ENCODE measurements at places on chromosomes 12 and 14.

DNA sequence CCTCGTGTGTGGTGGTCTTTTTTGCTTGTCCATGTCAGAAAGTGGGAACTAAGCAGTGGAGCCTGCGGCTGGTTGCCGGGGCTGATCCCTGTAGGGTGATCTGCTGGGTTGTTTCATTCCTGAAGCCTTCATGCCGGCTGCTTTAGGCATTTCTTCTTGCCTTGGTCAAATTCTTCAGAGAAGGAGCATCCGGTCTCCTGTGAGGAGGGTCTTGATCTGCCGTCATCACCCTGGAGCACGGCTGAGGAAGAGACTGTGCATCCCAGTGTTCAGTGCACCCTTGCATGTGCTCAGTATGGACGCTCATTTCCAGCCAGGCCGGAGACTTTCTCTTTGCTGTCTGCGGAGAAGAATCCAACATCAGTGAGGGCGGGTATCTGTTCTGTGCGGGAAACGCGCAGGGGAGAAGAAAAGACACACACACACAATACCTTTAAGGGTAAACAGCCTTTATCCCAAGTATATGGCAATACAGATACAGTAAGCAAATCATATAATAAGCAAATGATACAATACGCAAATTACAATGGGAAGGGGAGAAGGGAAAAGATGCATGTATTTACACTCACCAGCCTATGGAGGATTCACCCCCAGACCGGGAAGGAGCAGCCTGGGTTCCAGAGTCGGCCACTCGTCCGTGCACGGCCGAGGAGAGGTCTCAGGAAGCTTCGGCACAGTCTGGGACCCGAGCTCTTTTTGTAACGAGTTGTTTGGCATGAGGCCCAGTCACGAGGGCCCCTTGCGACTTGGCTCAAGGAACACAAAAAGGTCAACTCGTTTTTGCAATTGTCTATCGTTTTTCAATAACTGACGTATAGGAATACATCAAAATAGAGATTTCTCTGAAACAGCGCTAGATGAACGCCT lies 1366.8 kb upstream of the TMEM132C start:
- no peak for DNase-seq

- DNase-seq, result no peak
Observed at GRCh38 chr12:28689398-28690175, 459.5 kb upstream of the FAR2 start.

- DNase-seq, result peak; percentile 24
Observed at GRCh38 chr12:1662761-1663439, 28.0 kb upstream of the ADIPOR2 start.

GRCh38 chr12:48917857-48918537 lies 7.3 kb downstream of the FKBP11 start:
- no peak for DNase-seq

GRCh38 chr14:24673059-24673458 lies 39.1 kb upstream of the GZMB start:
- DNase-seq, result no peak

GRCh38 chr12:123056709-123057108 lies 76.2 kb downstream of the ARL6IP4 start:
- no peak for DNase-seq

- peak; percentile 50 for DNase-seq
Observed at GRCh38 chr12:20264608-20265114, 103.7 kb upstream of the PDE3A start.

DNA sequence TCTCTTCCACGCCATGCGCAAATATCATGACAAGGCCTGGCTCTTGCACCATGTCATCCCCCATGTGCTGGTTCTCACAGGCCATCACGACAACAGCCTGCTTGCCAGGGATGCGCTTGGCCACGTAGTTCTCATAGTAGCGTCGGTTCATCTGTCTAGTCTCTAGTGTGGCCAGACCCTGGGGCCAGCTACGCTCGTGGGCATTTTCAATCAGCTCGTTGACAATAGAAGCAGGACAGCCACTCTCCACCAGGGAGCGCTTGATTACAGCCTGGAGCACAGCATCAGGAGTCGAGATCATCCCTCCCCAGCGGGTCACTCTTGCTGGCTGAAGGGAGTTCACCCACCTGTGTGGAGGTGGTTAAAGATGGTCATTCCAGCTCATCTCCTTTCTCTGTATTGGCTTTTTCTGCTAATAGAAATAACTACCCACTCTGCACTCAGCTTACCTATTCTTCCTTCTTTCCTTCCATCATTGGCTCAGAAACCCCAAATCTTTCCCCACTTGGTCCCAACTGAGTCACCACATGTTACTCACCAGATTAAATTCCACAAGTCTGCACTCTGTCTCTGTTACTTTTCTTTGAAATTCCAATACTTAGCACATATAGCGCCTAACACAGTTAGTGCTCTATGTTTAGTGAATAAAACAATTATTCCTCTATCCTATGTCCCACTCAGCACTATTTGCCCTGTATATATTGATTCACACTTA lies 15.1 kb downstream of the RNF41 start:
- peak; percentile 45 for DNase-seq

- peak; percentile 2 for DNase-seq
Observed at GRCh38 chr14:58832095-58832521, 194.3 kb downstream of the DACT1 start.

GRCh38 chr14:38127356-38127755 lies 80.3 kb upstream of the SSTR1 start:
- DNase-seq, result no peak

DNA sequence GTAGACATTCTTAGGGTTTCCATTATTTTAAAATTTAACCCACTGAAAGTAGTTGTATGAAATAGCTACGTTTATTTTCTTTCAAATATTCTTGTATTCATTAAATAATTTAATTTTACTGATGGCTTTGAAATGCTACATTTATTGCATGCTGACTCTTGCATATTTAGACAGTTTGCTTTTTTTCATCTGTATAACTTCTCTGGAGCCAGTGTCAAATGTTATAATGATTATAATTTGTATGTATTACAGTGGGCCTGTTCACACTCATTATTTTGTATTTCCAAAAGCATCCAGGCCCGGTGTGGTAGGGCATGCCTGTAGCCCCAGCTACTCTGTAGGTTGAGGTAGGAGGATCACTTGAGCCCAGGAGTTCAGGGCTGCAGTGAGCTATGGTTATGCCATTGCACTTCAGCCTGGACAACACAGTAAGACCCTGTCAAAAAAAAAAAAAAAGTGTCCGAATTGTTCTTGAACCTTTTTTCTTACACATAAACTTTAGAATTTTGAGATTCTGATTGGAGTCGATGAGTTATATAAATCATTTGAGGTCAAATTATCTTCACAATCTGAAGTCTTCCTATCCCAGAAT lies 905 bp downstream of the ZNF84 start:
- DNase-seq, result no peak

- DNase-seq, result no peak
Observed at GRCh38 chr14:55075628-55076175, 24.3 kb downstream of the MAPK1IP1L start.

DNA sequence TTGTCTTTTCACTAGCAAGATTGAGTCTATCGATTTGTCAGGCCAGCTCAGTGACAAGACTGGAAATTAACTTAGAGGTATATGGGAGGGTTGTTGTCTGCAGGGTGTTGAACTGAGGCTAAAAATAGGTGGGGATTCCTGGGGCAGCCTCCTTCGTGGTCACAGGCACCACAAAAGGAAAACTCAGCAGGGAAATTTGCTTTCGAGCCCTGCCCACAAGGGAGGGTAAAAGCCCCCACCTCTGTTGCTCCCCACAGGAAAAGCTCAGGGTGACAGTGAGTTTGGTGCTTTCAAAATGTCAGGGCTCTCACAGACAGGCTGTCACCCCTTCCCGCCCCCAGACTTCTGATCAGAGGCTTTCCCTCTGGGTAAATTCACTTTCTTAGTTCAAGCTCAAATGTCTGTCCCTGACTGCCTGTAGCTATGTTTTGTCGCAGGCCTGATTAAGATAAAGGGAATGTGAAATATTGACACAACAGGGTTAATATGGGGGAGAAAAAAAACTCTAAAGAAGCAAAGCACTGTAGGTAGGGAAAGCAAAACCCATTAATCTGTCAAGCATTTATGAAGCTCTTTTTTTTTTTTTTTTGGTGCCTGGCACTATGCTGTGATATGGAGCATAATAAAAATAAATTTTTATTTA lies 11.7 kb upstream of the NFKBIA start:
- DNase-seq, result no peak

DNA sequence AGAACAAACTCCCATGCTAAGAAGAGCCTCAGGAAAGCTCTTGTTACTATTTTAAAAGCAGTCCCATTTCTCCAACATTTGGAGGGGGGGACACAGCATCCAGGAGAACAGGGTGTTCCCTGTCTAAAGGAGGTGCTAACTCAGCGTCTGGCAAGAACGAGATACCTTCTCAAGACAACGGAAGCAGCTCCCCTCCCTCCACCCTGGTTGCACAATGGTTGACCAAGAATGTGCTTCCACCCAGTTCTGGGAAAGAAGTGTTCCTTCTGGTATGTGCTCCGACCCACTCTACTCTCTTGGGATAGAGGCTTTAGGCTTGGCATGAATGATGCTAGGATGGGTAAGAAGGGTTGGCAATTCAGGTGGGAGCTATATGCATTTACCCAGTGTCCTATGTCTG lies 1.5 kb upstream of the KRT6A start:
- DNase-seq, result peak; percentile 80

DNA sequence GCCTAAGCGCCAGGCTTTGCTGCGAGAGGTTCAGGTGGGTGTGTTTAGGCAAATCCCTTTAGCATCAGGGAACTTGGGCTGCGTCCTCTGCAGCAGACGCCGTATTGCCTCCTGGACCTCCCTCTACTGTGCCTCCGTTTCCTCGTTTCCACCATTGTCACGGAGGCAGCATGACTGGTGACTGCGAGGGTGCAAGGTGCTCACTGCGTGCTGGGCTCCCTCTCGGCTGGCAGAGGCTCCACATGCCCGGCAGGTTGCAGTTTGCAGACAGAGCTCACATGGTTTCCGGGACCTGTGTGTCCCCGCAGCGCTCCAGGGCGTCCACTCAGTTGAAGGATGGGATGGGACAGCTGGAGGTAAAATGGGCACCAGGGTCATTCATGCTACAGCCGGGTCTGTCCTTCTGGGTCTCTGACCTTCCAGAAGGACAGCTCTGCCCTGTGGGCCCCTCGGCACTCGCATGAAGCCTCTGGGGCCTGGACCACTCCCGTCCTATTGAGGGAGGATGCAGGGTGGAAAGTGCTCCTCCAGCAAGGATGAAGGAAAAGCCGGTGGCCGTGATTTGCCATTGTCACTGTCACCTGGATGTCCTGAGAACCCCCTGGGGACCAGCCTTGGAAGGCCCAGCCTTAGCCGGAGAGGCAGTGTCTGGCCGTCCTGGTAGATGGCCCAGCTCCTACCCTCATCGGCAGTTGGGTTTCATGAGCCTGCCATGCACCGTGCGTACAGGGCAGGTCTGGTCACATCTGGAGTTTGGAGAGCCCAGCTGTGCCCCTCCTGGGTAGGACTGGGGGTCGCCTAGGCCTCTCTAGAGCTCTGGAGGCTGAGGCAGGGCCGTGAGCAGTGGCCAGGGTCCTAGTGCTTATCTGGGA lies 146.5 kb downstream of the KIF26A start:
- DNase-seq, result no peak

DNA sequence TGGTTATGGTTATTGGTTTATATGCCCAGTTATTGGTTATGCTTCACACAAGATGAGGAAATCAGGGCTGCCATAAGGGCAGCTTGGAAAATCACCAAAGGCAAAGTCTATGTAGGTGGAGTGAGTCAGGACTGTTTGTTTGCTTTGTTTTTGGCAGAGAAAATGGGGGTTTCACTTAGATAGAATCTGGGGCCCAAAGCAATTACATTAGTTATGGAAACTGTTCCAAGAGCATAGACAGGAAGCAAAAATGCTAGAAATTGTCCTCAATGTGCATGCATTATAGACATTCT lies 2.2 kb downstream of the VAMP1 start:
- DNase-seq, result no peak

DNA sequence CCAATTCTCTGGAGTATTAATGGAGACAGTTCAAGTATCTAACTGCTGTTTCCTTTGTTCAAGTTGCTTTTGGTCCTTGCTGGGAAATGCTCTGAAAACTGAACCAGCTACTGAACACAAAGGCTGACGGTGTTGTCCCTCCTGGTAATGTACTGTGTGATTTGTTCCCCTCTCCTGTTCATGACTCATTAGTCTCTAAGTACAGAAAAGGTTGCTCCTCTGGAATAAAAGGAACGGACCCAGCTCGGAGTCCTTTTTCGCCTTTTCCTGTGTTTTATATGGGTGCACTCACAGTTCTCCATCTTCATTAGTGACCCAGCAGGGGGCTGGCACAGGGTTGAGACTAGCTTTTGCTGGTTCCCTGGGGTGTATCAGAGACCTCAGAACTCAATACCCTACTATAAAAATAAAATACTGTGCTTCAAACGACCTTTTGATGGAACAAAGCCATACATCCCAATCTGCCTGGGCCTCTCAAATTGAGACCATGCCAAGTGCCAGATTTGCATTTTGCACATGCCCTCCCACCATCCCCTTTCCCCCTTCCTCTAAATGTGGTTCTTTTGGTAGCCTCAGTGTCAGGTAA lies 269.7 kb downstream of the RAD51B start:
- peak; percentile 95 for DNase-seq

DNA sequence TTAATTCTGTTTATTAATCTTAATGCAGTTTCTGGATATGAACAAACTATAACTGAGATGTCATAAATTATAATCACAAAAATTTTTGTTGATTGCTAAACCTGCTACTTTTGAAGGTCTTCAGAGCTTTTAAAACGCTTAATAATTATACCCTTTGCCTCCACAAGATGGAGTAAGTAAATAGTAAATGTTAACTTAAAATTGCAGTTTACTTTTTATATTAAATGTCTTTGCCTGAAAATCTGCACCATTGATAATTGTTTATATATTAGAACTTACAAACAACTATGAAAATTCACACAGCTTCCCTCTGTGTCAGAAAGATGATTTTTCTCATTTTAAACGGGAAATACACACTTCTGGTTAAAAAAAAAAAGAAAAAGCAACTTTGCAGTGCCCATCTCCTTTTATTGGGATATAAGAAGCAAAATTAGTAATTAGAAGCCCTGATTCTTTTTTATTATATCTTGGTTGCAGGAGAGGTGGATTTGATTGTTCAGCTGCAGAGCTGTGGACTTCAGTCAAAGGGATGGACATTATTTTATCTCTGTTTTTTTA lies 35.6 kb downstream of the SCFD1 start:
- DNase-seq, result peak; percentile 25

Data from renal cortical epithelial cell (primary cell).